ENCODE measurements at places on chromosomes 4 and X. TPM values are rescaled to one million over a fixed set of nuclear protein-coding genes. Genes with fewer than 3 reads are reported as not detected.

COL25A1 gene
- 1.3 TPM for total RNA-seq

ARHGAP6 gene
- total RNA-seq, result 18.2 TPM

DNA sequence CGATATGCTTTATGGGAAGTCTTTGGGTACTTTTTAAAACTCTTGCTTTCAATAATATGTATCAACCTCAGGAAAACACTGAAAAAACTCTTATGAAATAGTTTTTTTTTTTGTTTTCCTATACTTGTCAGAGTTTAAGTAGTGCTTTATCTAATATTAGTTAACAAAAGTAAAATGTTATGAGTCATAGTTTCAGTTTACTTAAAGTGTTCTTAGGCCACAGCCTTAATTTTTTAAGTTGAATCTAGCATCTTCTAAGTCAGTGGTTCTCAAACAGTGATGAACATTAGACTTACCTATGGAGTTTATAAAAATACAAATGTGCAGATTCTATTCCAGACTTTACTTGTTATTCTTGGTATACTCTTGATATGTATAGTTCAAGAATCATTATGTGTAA, 26.3 kb upstream of the ADGRL3 start:
- DNase-seq, result no peak
- H3K27ac ChIP-seq, result no peak overlapping the region
- no peaks in the 10 kb centered on the region for H3K27me3 ChIP-seq

DNA sequence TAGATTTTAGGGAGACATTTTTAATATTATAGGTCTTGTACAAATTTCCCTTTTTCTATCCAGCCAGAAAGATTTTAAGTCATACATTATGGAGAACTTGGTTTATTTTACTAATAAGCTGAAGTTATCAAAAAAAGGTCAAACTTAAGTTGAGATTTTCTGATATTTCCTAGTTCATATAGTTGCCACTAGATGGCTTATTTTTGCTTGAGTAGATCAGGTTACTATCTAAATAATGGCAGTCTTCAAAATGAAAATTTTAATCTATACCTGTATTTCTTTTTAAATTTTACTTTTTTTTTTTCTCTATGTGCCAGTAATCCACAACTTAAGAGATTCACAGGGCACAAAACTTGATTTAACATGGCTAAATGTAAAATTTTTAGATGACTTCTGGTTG, 52.3 kb downstream of the USP9X start:
- H3K27me3 ChIP-seq, result peaks cover 29% of the 10 kb centered on the region
- no peak overlapping the region for H3K4me3 ChIP-seq
- DNase-seq, result no peak
- H3K4me1 ChIP-seq, result no peaks in the 10 kb centered on the region

DNA sequence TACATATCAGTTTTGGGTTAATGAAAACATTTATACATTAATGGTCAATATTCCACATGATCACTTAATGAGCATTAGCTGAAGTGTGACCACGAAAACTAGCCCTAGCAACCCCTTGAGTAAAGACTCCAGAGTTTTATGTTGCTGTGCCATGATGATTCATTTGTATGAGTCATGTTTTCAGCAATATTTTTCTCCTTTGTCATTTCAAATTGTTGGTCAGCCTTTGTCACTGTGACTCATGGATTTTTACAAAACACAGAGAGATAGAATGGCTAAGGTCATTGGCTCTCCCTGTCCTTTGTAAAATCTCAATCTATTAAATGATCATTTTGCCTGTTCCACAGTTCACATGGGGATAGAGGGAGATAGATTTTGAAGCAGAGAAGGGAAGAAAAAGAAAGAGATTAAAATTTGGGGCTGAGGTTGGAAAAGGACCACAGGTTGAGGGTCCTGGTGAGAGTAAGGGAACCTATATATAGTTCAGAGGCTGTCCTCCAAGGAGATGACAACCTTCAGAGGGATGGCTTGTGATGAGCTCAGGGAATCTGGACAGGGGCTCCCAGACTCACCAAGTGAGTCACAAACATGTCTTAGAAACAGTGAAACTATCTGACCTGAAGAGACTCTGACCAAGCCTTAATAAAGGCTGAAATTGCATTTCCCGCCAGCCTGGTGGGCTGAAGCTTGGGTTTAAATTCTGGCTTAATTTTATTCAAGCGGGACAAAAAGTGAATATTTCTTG, 25.6 kb downstream of the NR0B1 start:
- H3K27me3 ChIP-seq, result peaks cover 2% of the 10 kb centered on the region
- H3K4me3 ChIP-seq, result no peak overlapping the region
- DNase-seq, result no peak
- H3K36me3 ChIP-seq, result no peaks in the 10 kb centered on the region
- H3K4me1 ChIP-seq, result no peaks in the 10 kb centered on the region

GRCh38 chrX:14356401-14356800, 172.9 kb upstream of the GLRA2 start:
- no peak for DNase-seq
- H3K27me3 ChIP-seq, result peaks cover 4% of the 10 kb centered on the region
- no peak overlapping the region for H3K27ac ChIP-seq
- H3K36me3 ChIP-seq, result no peaks in the 10 kb centered on the region
